ENCODE measurements at places on chromosomes 3 and 15.

DNA sequence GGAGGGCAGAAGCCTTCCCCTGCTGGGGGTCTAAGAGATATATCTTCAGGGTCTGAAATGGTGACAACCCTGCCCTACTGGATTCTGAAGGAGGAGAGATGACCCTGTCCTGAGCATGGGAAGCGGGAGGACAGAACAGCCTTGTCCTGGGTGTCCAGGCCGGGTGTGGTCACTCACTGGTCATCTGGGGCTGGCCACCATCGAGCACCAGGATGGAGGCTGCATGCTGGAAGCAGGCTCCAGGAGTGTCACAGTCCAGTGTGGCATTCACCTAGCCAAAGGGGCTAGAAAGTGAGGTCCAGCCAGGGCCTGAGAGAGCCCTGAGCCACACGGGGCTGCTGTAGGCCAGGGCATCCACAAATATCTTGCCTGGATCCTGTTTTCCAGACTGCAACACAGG lies 5.2 kb downstream of the CDHR4 start:
- no peak for DNase-seq

- DNase-seq, result no peak
Observed at GRCh38 chr15:67150023-67150860, 84.8 kb downstream of the SMAD3 start.

DNA sequence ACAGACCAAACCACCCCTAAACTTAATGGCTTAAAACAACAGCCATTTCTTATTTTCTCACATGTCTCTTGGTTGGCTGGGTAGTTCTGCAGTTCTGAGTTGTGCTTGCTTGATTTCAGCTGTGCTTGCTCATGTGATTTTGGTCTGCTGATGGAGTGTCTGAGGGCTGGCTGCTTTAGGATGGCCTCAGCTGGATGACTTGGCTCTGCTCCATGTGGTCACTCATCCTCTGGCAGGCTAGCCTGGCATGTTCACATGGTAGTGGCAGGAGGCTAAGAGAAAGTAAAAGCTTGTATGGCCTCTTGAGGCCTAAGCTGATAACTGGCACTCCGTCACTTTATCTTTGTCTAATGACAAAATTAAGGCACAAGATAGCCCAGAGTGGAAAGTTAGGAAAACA lies 4.1 kb downstream of the SV2B start:
- no peak for DNase-seq

DNA sequence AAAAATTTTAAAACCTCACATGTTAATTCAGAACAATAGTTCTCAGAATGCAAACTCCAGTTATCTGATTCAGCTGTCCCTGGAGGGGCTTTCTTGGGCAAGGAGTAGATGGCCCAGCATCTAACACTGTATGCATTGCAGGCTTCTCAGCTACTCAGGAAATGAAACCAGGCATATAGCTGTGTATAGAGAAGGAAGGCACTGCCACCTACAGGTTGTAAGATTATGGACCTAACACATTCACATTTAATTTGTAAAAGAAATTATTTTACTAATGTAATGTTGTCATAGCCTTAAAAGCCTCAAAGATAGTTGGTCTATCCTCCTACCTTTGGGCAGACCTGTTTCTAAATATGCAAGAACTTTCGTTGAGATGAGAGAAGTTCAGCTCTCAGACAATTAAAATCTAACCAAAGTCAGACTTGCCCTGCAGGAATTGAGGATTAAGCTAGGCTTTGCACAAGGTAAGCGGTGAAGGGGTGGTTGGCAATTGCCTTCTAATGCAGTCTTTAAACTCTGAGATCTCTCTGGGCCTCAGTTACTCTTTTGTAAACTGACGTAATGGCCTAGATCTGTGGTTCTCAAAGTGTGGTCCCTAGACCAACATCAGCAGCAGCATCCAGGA lies 132.8 kb upstream of the SLC24A5 start:
- no peak for DNase-seq

DNA sequence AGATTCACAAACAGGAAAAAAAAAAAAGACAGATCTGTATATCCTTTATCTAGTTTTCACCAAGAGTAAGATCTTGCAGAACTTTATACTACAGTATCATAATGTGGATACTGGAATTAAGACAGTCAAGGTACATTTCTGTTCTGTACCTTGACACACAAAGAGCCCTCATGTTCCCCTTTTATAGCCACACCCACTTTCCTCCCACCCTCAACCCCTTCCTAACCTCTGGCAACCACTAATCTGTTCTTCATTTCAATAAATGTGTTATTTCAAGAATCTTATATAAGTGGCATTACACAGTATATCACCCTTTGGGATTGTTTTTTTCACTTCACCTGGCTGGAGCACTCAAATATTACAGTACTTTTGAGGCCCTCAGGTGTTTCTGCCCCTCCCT lies 3.6 kb upstream of the RAB6B start:
- DNase-seq, result no peak

DNA sequence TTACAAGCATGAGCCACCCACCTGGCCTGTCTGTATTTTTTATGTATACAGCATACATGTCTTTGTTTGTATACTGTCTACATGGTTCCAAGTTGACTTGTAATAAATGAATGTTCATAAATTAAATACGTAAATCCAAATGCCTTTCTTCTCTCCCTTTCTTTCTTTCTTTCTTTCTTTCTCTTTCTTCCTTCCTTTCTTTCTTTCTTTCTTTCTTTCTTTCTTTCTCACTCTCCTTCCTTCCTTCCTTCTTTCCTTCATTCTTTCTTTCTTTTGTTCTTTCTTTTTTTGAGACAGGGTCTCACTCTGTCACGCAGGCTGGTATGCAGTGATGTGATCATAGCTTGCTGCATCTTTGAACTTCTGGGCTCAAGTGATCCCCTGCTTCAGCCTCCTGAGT lies 17.1 kb upstream of the ZNF710 start:
- DNase-seq, result no peak

DNA sequence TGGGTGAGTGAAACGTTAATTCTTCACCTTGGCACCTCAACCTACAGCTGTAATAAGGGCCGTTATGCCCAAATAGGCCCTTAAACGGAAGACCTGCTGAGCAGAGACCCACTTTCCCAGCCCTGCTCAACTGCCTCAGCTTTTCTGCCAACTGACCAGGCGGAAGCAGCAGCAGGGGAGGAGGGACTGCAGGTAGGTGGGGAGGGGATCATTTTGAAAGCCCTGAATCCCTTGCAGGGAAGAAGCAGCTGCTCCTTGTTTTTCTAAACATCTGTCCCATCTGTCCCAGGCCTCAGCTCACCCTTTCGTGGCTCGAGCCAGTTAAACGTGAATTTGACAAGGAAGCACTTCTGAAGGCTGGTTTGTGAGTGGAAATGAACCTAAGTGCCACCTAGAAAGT lies 978 bp upstream of the CMC1 start:
- no peak for DNase-seq

DNA sequence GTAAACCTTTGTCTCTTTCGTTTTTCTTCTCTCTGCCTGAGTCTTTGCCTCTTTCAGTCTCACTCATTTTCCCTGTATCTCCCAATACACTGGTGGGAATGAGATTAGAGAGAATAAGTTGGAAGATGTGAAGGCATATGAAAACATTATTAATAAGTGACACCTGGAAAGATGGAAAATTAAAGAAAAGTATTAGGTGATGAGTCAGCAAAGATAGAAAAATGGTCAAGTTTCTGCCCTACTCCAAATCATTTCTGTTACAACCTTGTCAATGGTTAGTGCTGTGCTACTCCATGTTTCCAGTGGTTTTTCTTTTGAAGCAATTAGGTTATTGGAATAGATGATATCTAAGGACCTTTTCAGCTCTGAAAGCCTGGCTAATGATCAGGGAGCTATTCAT lies 252.8 kb downstream of the LSAMP start:
- no peak for DNase-seq

DNA sequence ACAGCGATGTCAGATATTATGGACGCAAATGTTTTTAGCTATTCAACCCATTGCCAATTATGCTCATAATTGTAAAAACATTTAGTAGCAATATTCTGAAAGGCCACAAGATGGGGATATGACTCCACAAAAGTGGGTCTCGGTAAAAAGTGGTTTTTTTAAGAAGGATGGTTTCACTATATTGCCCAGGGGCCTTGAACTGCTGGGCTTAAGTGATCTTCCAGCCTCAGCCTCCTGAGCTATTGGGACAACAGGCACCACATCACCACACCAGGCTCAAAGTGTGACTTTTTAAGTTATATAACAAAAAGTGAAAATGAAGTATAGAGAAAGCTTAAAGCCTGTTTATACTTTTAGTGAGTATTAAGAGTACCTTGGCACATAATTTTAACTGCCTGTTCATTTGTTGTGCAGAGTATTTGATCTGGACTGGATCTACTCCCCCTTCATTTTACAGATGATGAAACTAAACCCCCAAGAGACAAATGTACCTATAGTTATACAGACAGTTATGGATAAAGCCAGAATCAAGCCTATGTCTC lies 9.4 kb downstream of the NAA50 start:
- DNase-seq, result no peak

- no peak for DNase-seq
Observed at GRCh38 chr3:68055215-68055614, 400.8 kb upstream of the SUCLG2 start.

GRCh38 chr3:40985195-40985594 lies 214.1 kb upstream of the CTNNB1 start:
- no peak for DNase-seq

DNA sequence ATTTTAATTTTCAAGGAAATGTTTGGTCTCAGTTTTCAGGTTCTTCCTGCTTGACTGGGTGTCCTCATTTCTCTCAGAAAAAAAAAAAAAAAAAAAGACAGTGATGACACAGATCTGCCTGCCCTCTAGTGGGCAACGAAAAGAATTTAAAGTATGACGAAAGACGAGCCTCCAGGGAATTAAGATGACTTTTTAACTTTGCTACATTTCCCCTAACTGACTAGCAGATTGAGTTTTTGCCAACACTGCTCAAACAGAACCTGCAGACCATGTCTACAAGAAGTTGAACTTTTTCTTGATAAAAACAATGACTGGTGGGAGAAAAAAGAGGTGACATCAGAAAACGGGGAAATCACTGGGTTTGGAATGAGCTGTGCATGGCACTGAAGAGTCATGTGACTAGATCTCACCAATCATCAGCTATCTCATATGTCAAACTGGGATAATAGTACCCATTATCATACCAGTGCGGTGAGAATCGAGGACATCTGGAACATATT lies 40.8 kb downstream of the EOMES start:
- no peak for DNase-seq

DNA sequence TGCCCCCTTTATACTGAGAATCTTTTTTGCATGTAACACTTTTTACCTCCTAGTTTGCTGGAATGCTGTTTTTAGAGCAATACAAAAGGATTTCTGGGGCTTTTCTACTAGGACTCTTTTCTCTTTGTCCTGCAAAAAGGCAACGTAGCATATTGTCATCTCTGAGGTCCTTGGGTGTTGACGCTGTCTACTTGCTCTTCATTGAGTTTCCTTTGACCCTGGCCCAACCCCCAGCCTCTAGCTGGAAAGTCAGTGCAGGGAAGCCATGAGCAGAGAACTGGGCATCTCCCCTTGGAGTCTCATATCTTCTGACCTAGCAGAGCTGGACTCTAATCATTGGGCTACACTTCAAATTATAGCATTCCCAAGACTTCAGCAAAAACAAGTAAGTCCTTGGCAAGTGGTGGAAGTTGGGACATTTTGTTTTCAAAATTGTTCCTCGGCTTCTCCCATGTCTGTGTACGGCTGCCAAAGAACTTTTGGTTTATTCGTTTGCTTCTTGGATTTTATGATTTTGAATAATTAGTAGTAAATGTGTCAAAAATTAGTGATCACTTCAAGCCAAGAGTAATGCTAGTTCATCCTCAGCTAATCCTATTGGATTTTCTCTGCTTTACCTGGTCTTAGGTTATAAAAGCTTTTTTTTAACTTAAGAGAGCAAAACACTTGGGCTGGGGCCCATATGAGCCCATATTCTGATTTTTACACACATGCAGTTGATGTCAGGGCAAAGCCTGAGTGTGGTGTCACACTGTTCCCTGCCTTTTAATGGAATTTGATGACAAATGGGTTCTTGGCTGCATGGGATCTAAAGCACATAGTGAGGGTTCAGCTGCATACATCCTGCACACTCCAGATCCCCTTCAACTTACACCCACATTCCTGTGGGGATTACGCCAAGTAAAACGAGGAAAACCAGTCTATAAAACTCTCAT lies 419.5 kb upstream of the C2CD4B start:
- DNase-seq, result no peak

GRCh38 chr15:33262306-33262705 lies 48.5 kb upstream of the RYR3 start:
- DNase-seq, result no peak

DNA sequence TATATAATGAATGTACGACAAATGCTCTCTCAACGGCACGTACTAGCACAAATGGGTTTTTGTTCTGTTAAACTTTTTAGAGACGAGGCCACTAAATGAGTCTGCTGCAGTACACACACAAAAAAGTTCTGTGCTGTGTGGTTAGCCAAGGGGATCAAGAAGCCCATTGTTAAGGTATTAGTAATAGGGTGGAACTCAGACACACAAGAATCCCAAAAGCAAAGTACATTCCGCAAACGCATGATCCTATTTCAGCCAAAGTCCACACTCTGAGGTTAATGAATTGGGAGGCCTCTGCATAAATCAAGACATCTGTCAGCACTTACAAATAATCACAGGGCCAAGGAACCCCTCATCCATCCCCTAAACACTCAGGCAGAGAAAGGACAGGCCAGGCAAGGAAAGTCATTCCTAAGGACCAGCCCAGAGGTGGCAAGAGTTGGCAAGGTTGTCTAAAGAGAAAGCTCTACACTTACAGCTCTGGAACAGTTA lies 12.1 kb downstream of the OSBPL10 start:
- DNase-seq, result no peak

GRCh38 chr3:53828581-53828980 lies 17.6 kb downstream of the CHDH start:
- DNase-seq, result no peak

GRCh38 chr3:159082519-159082918 lies 280.7 kb downstream of the MFSD1 start:
- DNase-seq, result no peak

- no peak for DNase-seq
Observed at GRCh38 chr3:46027021-46027705, at the start of gene XCR1. TSS of gene XCR1 (minus strand) at chr3:46027483. CDS start at chr3:46021947, 5,536 bp downstream.

DNA sequence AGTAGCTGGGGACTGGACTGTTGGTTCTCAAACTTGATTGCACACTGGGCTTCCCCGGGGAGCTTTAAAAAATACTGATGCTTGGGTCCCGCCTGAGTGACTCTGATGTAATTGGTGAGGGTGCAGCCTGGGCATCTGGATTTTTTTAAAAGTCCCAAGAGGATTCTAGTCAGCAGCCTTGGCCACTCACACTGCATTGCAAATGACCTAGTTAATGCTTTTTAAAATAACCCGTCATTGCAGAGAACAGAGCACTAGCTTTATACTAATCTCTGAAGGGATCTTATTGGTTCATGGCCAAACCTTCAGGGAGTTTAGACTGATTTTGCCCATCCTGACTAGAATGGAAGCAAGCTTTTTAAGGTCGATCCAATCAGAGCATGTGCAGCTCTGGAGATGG lies 310.6 kb upstream of the PROK2 start:
- DNase-seq, result no peak

- DNase-seq, result no peak
Observed at GRCh38 chr15:32020156-32020555, 10.2 kb upstream of the CHRNA7 start.

GRCh38 chr15:41888662-41889253 lies 5.1 kb downstream of the SPTBN5 start:
- no peak for DNase-seq
